DMS79 (cell line): ENCODE measurements at places on chromosomes 12 and 14.
A peak's percentile ranks its signal among the peaks of the same experiment; 100 is the strongest.

- DNase-seq, result peak; percentile 49
These were observed 446 bp downstream of the PPP1R12A start for GRCh38 chr12:79934281-79935020.

DNA sequence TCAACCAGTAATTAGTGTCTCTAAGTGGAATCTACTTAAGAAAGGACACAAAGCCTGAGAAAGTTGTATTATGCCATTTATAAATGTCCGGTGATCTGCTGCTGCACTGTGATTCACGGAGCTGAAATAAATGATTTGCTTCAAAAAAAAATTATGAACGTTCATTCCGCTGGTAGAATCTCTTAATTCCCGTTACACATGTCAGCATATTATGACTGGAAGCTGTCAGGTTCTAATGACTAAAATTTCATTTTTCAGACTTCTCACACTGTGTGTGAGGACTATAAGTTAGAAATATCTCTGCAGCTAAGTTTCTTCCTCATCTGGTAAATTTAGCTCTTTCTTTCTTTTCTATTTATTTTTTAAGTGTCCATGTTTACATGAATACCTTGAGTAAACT, 647.1 kb downstream of the VRK1 start:
- DNase-seq, result no peak

DNA sequence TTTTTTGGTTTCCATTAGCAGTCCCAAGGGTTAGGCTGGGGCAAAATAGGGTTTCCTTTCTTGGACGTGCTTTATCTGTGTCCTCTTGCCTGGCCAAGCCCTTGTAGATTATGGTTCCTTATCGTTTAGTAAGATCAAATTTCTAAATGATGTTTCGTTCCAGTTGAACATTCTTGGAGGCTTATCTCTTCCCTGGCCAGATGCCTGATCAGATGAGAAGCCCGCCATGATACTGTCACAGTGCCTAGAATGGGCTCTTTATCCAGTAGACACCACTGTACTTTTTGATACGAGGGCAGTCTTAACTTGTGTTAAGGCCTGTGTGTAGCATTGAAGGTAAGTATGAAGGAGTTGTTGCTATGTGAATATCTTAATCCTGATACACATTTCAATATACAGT, 76.1 kb upstream of the TMEM263 start:
- no peak for DNase-seq

- no peak for DNase-seq
These were observed 38.7 kb downstream of the TUNAR start for GRCh38 chr14:95915330-95915729.

- DNase-seq, result no peak
These were observed 142.5 kb downstream of the DPY19L2 start for GRCh38 chr12:63525831-63526230.

DNA sequence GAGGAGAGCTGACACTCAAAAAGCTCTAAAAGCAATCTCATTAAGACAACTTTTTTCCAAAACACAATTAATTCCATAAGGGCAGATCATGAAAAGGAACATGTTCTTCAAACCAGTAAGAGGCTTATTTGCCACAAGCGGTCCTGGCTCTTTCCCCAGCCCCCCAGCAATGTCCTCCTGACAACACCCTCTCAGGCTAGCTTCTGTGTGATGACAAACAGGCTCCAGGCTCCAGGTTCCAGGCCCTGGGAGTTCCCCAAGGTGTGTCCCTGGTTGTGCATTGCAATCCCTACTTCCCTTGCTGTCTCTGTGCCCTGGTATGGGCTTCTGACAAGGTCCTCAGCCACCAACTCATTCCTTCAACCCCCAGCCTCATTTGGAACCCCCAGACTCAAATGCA, 8.9 kb downstream of the HVCN1 start:
- DNase-seq, result no peak

- no peak for DNase-seq
These were observed 7.0 kb downstream of the SLC25A29 start for GRCh38 chr14:100299238-100299560.

DNA sequence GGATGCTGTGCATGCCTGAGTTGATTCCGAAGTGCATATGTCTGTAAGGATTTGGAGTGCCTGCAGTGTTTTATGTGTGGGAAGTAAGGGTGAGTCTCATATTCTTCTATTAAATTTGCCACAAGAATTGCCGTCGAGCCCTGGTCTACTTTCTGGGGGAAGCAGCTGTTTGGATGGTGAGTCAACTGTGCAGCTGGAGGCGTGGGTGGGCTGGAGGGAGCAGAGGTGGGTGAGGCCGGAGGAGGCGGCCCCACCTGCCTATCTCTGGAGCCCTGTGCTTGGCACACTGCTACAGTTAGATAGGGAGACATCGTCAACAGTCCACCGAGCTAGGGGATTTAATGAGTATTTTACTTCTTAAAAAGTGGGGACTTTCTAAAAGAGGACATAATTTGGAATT, 9.7 kb downstream of the GLRX5 start:
- DNase-seq, result no peak

GRCh38 chr14:50835280-50835679, 4.3 kb upstream of the NIN start:
- no peak for DNase-seq

- DNase-seq, result no peak
These were observed 16.4 kb upstream of the A2M start for GRCh38 chr12:9132008-9132535.

DNA sequence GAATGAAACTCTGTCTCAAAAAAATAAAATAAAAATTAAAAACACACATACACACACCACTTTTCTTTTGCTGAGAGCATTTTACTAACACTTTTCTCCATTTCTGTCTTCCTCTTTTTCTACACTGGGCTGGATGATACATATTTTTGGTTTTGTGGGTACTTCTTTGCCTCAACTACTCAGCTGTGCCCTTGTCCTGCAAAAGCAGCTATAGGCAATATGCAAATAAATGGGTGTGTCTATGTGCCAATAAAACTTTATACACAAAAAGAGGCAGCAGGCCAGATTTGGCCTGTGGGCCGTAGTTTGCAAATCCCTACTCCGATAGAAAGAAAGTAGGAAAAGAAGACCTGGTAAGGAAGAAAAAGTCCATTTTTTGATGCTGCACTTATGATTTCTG, 6.5 kb downstream of the CLMN start:
- DNase-seq, result no peak

GRCh38 chr12:50055831-50056638, 1.4 kb upstream of the ASIC1 start:
- DNase-seq, result no peak

DNA sequence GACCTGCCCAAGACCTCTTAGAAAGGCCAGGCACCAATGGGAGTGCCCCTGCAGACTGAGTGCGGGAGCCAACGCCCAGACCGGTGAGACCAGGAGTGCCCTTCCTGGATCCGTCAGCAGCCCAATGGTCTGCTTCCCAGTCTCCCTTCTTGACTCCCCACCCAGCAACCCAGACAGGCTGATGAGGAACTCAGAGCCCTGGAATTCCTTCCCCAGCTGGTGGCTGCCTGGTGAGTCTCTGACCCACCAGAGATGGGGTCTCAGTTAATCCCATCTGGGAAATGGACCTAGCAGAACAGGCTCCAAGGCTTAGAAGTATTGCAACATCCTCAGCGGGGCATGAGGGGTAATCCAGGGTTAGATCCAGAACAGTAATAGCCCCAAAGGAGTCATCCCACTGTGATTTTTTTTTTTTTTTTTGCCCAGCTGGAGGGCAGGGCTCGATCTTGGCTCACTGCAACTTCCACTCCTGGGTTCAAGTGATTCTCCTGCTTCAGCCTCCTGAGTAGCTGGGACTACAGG, 1.5 kb upstream of the RASAL1 start:
- no peak for DNase-seq

GRCh38 chr12:93273834-93274564, 103.7 kb upstream of the NUDT4 start:
- no peak for DNase-seq

- peak; percentile 93 for DNase-seq
These were observed at the start of gene RND1 for GRCh38 chr12:48865281-48866051. RND1 (minus strand) TSS chr12:48865870; CDS start chr12:48865767, 103 bp downstream.

DNA sequence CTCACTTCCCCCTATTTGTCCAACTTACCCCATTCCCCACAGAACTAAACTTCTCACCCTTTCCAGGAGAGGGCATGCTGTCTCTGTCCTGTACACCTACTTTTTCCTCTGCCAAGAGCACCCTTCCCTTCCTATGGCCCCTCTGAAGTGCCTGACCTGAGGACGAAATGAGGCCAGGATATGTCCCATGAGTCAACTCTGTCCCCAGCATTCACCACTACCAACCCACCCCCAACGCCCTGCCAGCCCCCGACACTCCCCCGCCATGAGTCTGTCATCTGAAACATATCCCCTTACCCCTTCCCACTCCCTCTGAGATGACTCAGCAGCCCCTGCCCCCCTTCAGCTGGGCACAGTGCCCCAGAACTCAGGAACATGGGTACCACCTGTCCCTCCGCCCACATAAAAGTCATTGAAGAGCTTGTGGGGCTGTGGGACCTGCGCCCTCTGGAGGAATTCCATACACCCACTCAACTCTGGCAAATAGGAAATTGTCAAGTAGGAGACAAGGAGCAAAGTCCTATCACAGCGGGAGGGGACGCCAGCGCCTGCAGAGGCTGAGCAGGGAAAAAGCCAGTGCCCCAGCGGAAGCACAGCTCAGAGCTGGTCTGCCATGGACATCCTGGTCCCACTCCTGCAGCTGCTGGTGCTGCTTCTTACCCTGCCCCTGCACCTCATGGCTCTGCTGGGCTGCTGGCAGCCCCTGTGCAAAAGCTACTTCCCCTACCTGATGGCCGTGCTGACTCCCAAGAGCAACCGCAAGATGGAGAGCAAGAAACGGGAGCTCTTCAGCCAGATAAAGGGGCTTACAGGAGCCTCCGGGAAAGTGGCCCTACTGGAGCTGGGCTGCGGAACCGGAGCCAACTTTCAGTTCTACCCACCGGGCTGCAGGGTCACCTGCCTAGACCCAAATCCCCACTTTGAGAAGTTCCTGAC, 26.3 kb downstream of the ITGA7 start:
- no peak for DNase-seq

DNA sequence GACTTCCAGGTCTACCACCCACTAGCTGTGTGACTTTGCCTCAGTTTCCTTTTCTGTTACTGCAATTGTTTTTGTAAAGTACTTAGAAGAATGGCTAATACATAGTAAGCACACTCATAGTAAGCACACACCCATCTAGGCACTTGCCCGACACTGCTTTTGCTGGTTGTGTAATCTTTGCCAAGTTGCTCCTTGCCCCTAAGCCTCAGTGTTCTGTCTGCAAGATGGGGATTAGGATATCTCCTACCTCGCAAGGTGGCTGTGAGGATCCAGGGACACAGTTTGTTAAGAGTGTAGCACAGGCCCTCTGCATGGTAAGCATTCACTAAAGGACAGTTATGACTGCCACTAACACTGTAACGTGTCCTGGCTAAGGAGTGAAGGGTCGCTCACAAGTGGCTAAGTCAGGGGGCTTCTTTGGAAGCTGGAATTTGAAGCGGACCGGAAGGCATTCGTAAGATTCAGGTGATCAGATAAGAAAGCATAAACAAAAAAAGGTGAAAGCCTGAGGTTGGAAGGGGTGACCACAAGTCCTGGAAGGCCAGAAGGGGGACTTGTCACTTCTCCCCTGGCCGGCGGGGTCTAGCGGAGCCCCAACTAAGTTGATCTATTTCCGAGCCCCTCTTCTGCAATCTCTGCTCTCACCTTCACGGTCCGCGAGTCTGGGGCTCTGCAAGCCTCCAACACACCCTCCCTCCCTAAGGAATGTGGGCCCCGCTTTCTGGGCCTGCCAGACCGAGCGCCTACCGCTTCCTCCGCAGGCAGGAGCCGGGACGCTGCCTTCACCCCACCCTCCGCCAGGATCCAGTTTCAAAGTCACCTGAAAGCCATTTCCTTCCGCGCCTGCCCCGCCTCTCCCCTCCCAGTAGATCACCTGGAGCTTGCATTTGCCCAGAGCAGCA, 1.5 kb upstream of the PLEKHG3 start:
- DNase-seq, result peak; percentile 72

DNA sequence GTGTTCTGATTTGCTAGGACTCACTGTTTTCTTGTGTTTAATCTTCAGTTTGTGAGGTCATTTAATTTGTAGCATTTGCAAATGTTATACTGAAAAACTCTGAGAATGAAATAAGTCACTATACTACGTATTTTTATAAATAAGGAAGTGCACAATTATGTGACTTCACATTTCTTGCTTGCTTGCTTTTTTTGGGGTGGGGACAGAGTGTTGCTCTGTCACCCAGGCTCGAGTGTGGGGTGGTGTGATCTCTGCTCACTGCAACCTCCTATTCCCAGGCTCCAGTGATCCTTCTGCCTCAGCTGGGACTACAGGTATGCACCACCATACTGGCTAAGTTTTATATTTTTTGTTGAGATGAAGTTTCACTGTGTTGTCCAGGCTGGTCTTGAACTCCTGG, 32.7 kb downstream of the RBM25 start:
- DNase-seq, result no peak

DNA sequence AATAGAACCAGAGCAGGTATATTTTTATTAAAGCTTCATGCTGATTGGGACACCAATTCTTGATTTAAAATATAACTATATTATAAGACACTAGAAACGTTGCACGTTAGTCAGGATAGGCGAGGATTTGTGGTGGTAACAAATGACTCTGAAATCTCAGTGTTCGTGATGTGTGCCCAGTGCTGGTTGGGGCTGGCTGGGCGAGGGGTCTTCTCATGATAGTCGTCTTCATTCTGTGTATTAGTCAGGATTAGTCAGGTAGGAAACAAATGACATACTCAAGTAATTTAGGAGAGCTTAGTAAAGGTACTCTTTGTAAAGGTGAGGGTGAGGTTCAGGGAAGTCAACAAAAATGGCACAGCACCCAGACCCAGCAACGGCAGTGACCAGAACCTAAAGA, 73.9 kb upstream of the HIF1A start:
- no peak for DNase-seq

- DNase-seq, result no peak
These were observed 6.6 kb downstream of the PLEKHG6 start for GRCh38 chr12:6316921-6317692.

GRCh38 chr14:78248501-78249090, 78.4 kb downstream of the NRXN3 start:
- DNase-seq, result no peak

DNA sequence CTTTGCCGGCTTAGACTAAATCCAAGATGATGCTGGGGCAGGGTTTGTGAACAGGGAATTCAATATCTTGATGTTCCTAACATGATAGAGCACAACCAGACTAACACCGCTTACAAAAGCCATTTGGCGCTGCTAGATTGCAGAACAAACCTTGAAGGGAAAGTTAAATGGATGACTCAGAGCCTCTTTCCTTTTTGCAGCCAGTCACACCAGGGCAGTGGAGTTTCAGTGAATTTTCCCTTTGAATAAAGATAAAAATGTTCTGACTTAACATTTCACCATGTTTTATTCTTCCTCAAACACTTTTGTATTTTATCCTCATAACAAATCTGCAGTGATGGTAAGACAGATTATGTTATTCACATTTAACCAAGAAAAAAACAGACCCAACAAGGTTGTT, 47.3 kb downstream of the PDE6H start:
- DNase-seq, result no peak

DNA sequence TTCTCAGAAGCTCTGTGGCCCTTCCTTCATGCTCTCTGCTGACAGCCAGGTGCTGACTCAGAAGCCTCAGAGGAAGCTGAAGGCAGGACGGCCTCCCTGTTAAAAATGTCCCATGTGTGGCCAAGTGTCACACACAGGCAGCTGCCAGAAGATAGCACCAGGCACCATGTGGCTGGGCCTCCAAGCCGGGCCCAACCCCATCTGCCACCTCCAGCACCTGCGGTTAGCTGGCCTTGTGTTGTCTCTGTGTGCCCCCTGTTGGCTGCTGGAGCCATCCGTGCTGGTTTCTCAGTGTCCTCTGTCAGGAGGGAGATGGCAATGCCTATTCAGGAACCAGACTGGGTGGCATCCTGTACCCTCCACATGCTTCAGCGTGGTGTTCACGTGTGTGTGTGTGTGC, 63.2 kb downstream of the TSPAN11 start:
- no peak for DNase-seq
